Fibroblast of skin of right biceps (primary cell): ENCODE measurements at places on chromosomes 4 and X.
A peak's percentile ranks its signal among the peaks of the same experiment; 100 is the strongest.

DNA sequence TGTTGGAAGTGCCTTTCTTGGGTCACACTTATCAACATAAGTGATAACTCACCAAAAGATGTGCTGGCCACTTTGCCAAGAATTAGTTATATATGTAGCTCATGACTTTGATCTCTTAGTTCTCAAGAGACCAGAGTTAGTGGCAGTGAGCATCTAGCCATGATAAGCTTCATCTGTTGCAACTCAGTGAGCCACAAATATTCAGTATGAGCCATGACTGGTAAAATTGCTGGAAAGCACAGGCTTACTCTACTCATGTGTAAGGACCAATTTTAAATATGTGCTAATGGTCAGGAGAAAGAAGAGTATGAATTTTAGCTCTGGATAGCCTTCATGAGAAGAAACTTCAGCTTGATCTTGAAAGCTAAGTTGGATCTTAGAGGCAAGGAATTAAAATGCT lies 59.4 kb upstream of the TLL1 start:
- DNase-seq, result peak; percentile 5

- DNase-seq, result peak; percentile 95
Measured at GRCh38 chr4:73679836-73680235, 59.6 kb upstream of the RASSF6 start.

DNA sequence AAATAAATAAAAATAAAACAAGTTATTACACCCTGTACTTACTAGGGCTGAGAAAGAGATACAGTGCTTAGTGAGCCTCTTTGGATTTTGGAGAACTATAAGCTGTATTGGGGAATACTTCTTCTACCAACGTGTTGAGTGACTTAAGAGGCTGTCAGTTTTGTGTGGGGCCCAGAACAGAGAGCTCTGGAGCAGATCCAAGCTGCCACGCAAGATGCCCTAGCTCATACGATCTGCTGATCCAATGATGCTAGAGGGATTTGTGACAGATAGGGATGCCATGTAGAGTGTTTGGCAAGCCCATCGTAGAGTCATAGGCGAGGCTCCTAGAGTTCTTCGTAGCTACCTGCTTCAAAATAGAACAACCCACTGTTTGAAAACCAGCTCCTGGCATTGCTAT lies 60.3 kb upstream of the KLF3 start:
- no peak for DNase-seq

DNA sequence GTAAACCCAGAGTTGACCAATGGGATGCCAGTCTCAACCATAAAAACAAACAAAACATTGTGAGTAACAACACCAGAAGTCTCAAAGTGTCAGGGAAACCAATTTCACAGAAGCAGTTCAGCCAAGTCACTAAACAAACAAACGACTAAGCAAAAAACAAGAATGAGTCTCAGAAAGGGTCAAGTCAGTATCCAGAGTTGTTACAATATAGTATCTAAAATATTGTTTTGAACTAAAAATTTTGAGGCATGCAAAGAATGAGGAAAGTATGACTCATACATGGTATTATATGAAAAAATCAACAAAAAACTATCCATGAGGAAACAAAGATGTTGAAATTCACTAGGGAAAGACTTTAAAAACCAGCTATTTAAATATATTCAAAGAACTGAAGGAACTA lies 70.6 kb downstream of the AR start:
- peak; percentile 48 for DNase-seq

- DNase-seq, result peak; percentile 28
Measured at GRCh38 chr4:165331359-165331758, 3.9 kb downstream of the MSMO1 start.

DNA sequence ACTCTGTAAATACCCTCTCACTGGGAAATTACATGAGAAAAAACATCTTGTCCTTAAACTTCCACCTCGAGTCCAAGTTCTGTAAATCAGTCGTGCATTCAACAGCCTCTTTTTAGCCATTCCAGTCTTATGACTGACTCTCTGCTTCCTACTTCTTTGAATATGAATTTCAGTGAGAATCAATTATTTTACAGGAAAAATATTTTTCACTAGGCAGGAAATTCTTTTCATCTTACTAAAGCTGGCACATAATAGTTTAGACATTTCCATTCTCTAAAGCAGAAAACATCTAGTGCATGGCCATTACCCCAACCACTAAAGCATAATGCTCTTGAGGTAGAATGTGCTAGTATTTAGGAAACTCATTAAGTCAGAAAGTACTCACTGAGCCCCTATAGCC lies 565.7 kb upstream of the FAT1 start:
- peak; percentile 62 for DNase-seq

DNA sequence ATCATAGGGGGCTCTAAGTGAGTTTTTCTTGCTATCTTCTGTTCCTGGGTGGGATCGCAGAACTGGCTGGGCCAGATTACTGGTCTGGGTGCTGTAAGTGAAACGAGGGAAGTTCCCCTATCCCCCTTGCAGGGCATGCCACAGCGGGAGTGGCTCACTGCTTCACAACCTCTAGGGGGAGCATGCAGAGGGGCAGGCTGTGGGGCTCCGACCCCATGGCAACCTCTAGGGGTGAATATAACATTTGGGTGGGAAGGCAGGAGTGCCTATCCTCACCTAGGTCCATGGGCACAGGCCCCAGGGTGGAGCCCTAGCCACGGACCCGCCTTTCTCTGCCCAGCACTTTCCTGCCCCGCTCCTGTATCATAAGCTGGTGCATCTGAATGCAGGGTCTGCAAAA lies 1.7 kb upstream of the RRAGB start:
- DNase-seq, result no peak

- DNase-seq, result no peak
Measured at GRCh38 chr4:6217716-6218381, 17.5 kb upstream of the JAKMIP1 start.

GRCh38 chrX:119190091-119190681 lies 45.9 kb upstream of the PGRMC1 start:
- DNase-seq, result no peak

GRCh38 chrX:21700275-21700674 lies 42.1 kb upstream of the KLHL34 start:
- DNase-seq, result no peak

DNA sequence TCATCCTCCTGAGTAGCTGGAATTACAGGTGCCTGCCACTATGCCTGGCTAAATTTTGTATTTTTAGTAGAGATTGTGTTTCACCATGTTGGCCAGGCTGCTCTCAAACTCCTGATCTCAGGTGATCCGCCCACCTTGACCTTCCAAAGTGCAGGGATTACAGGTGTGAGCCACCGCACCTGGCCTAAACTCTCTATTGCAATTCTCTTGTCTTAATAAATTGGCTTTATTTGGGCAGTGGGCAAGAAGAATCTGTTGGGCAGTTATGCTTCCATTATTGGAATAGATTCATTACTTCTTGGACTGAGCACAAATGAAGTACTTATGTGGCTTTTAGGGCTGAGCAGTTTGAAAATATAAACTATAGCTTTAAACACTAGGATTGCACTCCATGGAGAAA lies 8.2 kb upstream of the GPAT3 start:
- no peak for DNase-seq

DNA sequence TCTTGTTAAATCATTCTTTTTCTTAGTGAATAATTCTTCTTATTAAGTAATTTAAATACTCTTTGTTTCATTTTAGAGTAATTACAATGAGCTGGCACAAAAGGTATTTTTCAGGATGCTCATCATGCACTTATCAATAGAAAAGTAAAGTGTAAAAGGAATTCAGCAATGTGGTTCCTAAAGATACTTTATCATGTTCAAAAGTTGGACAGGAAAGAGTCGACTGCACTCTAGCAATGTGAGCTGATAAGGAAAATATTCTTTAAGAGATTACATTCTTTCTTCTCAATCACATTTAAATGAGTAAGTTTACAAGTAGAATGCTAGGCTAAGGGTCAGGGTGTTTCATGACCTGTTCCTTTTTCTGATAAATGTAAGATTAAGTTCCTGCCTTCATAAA lies 609.5 kb upstream of the FAM241A start:
- no peak for DNase-seq

GRCh38 chr4:157674699-157675098 lies 454.2 kb downstream of the GRIA2 start:
- DNase-seq, result no peak

- DNase-seq, result peak; percentile 75
Measured at GRCh38 chr4:85722807-85723206, 247.9 kb downstream of the ARHGAP24 start.

- DNase-seq, result no peak
Measured at GRCh38 chr4:94403751-94404150, 48.0 kb upstream of the PDLIM5 start.

- DNase-seq, result no peak
Measured at GRCh38 chrX:103999234-103999633, 14.3 kb downstream of the H2BW1 start.

DNA sequence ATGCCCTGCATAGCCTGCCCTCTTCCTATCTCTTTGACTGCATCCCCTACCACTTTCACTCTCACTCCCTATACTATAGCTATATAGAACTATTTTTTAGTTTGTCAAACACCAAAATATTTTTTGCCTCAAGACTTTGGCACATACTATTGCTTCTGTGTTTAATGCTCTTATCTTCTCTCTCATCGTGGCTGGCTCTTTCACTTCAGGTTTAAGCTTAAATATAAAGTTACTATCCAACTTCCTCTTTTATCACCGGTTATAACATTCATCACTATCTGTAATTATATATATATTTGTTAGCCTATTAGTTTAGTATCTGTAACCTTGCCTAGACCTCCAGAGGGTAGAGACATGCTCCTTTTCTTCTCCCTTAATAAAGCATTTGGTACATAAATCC lies 11.5 kb upstream of the HMGB2 start:
- DNase-seq, result no peak

GRCh38 chrX:155819966-155820491 lies 61.1 kb upstream of the VAMP7 start:
- DNase-seq, result peak; percentile 74

DNA sequence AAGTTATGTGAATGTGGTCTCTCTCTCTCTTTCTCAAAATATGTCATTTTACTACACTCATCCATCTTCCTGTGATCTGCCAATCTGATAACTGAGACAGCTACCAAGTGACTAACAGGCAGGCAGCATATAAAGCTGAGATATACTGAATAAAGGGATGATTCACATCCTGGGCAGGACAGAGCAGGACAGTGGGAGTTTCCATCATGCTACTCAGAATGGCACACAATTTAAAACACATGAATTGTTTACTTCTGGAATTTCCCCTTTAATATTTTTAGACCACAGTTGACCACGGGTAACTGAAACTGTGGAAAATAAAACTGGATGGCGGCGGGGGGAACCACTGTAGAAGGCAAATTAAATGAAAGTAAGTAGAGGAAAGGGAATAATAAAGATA lies 58.6 kb upstream of the DCTD start:
- peak; percentile 88 for DNase-seq
